ENCODE measurements at places on chromosomes 7 and 10.
A peak's percentile ranks its signal among the peaks of the same experiment; 100 is the strongest.

GRCh38 chr7:1694611-1695511, 24.8 kb downstream of the ELFN1 start:
- DNase-seq, result no peak

DNA sequence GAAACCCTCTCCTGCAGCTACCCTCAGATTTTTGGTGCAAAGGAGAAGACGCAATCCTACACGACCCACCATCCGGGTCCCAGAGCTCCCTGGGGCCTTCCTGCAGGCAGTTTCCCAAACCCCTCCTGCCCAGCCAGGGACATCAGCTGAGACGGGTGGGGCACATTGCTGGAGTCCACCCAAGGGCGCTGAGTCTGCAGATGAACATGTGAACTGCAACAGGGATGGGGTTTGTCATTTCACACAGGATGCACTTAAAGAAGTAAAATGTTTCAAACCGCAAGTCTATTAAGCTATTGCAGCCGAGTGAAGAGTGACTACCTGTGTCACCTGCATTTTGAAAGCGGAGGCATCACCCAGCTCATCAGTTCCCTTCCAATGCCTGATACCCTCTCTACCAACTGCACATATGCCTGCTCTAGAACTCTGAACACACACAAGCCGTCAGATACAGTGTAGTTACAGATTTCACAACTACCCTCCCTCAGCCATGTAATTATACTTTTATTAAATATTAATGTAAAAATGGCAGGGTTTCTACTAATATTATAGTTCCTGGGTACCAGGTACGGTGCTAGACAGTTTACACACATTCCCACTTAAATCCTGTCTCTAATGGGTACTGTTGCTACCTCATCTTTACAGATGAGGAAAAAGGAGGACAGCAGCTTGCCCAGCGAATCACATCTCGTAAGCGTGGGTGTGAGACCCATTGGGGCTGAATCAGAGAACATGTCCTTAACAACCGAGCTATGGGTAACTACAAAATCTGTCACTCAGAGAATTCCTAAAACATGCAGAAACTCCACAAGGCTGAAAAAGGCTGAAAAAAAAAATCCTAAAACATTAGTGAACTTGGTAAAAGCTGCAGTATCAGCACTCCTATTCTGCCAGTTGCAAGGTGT, 71.2 kb downstream of the GRB10 start:
- DNase-seq, result no peak

GRCh38 chr7:150322833-150323681, at the start of the genes ACTR3C and LRRC61:
TSS of gene ACTR3C (minus strand) at chr7:150323545. CDS start at chr7:150295296, 28,249 bp downstream.
TSS of gene LRRC61 (plus strand) at chr7:150323355. CDS start at chr7:150336862, 13,507 bp downstream.
- peak; percentile 40 for DNase-seq

- DNase-seq, result no peak
These were observed 5.2 kb upstream of the MOGAT3 start for GRCh38 chr7:101205901-101206664.

GRCh38 chr10:125983161-125983560, 86.8 kb downstream of the FANK1 start:
- no peak for DNase-seq

DNA sequence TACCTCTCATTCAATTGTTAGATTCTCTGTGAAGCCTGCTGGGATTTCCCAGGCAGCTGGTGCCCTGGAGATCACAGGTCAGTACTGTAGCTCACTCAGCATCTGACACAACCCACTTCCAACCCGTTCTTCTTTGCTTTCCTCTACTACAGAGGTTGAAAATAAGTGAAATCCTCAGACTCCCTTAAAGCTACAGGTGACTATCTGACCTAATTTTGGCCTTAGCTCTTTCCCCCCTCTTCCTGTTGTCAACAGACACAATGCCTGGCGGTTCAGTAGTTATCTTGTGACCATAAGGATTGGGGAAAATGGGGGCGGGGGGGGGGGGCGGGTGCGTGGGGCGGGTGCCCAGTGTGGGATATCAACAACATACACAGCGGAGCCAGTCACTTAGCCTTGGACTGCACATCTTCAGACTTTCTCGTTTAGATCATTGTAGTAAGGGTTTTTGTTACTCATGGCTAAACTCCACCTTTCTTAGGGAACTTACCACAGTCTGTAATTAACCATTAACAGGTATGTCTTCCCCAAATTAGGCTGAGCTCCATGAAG, 37.8 kb downstream of the MTPN start:
- no peak for DNase-seq

DNA sequence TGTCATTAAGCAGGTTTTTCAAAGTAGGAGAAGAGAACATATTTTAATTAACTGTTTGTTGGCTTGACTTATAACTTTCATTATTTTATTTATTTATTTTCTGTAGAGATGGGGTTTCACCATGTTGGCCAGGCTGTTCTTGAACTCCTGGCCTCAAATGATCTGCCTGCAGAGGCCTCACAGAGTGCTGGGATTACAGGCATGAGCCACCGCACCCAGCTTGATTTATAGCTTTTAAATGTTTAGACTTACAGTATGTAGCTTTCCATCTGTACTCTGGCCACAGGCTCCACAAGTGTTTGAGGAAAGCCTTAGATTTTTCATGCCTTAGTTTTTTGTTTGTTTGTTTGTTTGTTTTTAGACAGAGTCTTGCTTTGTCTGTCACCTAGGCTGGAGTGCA, 72.7 kb upstream of the IFRD1 start:
- no peak for DNase-seq

- no peak for DNase-seq
These were observed 55.7 kb upstream of the CDK14 start for GRCh38 chr7:90540406-90540805.

GRCh38 chr7:42907316-42907715, 4.6 kb downstream of the C7orf25 start:
- DNase-seq, result no peak

DNA sequence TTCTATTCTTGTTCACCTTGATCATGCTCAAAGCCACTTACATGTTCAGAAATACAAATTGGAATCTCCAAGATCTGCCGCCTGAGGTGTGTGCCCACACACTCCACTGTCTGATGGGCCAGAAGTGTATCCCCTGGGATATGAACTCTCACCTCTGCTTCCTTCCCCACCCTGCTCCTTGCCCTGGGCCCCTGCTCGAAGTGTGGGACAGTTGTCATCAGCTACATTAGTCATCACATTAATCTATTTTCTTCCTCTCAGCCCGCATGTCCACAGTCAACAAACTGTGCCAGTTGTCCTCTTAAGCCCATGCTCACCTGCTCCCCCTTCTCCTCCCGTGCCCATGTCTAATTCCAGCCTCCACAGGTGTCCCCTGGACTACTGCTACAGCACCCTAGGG, 154.7 kb downstream of the PTPN20 start:
- no peak for DNase-seq

- no peak for DNase-seq
These were observed 561.7 kb downstream of the GATA3 start for GRCh38 chr10:8616166-8616565.

GRCh38 chr7:151793531-151793951, 83.4 kb downstream of the PRKAG2 start:
- no peak for DNase-seq

DNA sequence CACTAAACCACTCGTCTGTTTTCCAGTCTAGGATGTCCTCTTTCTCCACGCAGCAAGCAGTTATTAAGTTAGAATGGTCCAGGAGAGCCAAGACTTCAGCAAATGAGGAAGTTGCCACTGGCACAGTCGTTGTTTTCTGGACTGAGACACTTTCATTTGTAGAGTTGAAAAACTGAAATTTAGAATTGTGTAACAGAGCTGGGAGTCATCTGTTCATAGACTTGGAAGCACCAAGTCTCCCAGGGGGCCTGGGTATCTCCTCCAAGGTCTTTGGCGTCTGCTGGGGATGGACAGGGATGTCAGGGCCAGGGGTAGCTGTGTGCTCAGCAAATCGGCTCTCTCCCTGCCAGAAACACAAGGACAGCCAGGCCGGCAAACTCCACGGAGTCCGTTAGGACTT, 208.4 kb downstream of the FANK1 start:
- DNase-seq, result no peak

DNA sequence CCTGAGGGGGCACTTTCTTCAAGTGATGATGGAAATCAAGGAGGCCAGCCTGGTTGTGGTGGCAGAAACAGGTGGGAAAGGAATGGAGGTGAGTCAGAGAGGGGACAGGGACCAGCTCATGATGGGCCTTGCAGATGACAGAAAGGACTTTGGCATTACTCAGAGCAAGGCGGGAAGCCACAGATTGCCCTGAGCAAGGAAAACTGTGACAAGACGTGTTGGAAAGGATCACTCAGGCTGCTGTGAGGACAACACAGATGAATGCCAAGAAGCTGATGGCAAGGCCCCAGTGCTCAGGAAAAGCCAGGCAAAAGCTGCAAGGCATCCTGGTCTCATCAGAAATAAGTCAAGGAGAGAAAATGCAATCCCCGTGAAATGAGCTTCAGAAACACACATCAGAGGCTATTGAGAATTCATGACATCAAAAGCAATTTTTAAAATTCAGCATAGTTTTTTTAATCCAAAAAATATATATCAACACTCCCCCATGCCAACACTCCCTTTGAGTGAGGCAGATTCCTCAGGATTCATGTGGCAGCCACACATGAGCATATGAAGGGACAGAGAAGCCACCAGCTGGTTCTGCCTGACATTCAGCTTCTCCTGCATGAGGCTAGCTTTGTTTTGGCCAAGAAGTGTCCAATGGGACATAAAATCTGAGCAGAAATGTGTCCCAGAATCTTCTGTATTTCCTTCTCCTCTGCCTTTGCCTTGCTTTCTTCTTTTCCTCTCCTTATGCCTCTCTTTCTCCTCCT, 244.5 kb upstream of the MYO3A start:
- no peak for DNase-seq

DNA sequence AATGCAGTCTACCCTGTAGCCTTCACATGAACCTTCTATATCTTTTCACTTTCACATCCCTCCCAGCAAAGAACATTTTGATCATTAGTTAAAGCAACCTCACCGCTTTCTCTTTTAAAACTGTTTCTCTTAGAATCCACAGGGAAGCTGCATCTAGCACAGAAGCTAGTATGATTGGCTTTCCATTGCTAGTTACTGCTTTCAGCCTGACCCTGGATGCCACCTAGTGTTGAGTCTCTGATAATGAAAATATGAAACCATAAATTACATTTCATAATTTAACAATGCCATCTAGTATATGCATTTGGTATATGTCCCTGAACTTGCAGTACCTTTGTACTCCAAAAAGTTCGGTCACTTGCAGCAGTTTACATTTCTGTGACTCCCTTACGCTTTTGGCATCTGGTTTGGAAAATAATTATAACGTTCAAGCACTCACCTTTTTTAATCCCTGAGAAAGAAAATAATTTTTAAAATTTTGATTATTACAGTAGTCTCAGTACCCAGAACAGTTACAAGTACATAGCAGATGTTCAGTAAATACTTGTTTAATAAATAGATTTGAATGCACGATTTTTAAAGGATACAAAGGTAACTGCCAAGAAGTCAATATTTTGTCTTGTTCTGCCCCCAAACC, 22.7 kb downstream of the CISD1 start:
- peak; percentile 69 for DNase-seq

GRCh38 chr7:46175221-46175620, 254.1 kb upstream of the IGFBP3 start:
- DNase-seq, result no peak

DNA sequence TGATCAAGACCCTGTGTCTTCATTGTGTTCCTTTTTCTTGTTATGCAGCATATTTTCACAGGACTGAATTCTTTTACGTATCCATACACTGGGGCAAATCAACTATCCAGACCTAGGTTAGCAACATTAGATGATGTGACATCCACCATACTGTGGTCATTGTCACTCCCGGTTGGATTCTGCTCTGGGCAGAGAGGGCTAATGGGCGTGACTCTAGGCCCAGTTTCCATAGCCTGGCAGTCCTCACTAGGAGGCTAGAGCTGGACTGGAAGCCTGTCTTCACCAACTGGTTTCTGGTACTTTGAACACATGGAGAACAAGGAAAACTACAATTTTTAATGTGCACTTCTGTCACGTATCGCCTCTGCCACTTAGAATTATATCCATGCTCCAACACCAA, 25.2 kb downstream of the AKR1E2 start:
- no peak for DNase-seq

DNA sequence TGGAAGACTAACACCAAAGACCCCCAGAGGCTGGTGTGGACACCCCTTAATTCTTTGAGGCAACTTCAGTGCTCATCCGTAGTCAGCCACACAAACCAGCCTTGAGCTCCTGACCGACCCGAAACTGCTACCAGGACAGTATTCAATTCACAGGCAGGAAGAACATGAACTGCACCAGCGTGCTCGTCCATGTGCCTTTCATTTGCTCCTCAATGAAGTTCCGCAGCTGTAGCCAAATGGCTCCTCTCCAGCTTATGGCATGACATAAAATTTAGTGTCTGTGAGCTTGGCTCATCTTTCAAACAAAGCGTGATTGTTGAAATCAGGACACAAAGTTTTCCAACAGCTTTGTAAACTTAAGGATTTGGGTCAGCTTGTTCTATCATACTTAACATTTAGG, 144.1 kb upstream of the FAM171A1 start:
- DNase-seq, result no peak

GRCh38 chr7:6637544-6638229, 569 bp downstream of the ZNF316 start:
- DNase-seq, result peak; percentile 36

- DNase-seq, result no peak
These were observed 69.8 kb downstream of the PRKAG2 start for GRCh38 chr7:151806952-151807775.

GRCh38 chr7:3426064-3426463, 125.0 kb downstream of the SDK1 start:
- no peak for DNase-seq

DNA sequence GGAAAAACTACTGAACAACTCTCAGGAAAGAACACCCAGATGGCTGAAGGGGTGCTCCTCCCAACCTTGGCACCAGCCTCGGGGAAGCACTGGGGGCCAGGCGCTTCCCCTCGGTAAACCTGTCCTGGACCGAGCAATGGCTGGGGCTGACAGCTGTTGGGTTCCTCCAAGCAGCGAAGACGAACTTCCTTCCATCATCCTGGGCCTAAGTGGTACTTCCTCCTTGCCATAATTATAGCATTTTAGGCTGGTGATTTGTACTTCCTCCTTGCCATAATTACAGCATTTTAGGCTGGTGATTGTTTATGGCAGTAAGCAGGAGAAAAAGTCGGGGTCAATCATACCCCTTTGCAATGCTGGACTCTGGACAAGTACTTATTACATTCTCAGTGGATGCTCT, 69.3 kb downstream of the MYOF start:
- DNase-seq, result no peak

- DNase-seq, result peak; percentile 68
These were observed 2.7 kb downstream of the OGDH start for GRCh38 chr7:44608916-44609648.

DNA sequence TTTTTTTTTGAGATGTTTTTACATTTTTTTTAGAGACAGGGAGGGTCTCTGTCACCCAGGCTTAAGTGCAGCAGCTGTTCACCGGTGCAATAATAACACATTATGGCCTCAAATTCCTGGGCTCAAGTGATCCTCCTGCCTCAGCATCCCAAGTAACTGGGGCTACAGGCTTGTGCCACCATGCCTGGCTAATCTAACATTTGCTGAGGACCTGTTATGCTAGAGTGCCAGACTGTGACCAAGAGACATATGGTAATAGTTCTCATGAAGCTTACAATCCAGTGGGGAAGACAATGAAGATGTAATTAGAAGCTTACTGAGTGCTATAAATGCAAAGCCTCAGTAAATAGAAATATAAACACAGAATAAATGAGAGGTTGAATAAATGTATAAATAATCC, 17.6 kb upstream of the ORC5 start:
- DNase-seq, result no peak

All from CD4-positive, alpha-beta T cell (primary cell).